Stimulated activated CD8-positive, alpha-beta memory T cell treated with anti-CD3 and anti-CD28 coated beads, Interleukin-7, amount 100 ng/mL, for 1 hour (primary cell): ENCODE measurements at places on chromosomes 3 and 15.

- DNase-seq: no peak
These were observed 102.6 kb upstream of the GAP43 start for GRCh38 chr3:115520651-115521245.

- DNase-seq: no peak
These were observed 286.0 kb upstream of the TGFBR2 start for GRCh38 chr3:30320392-30320791.

DNA sequence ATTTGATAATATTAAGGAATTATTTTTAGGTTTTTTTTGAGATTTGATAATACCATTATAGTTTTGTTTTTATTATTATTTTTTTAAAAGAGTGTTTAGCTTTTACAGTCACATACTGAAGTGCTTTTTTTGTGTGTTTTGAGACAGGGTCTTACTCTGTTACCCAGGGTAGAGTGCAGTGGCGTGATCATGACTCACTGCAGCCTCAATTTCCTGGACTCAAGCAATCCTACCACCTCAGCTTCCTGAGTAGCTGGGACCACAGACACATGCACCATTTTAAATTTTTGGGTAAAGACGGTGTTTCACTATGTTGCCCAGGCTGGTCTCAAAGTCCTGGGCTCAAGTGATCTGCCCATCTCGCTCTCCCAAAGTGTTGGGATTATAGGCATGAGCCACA lies 73.0 kb downstream of the SUMF1 start:
- no peak for DNase-seq

GRCh38 chr3:134592806-134593205 lies 58.0 kb downstream of the KY start:
- no peak for DNase-seq

GRCh38 chr3:126102011-126102410 lies 18.1 kb upstream of the SLC41A3 start:
- DNase-seq: no peak

- no peak for DNase-seq
These were observed 85.9 kb downstream of the AQP9 start for GRCh38 chr15:58224068-58224467.

GRCh38 chr15:59303633-59304032 lies 69.0 kb downstream of the MYO1E start:
- no peak for DNase-seq

DNA sequence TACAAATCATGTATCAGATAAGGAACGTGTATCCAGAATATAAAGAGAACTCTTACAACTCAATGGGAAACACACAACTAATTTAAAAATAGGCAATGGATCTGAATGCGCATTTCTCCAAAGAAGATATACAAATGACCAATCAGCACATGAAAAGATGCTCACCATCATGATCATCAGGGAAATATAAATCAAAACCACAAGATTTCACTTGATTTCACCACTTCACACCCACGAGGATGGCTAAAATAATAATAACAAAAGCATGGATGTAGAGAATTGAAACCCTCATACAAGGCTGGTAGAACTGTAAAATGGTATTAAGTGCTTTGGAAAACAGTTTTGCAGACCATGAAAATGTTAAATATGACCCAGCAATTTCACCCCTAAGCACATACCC lies 26.7 kb upstream of the SLC12A8 start:
- no peak for DNase-seq

DNA sequence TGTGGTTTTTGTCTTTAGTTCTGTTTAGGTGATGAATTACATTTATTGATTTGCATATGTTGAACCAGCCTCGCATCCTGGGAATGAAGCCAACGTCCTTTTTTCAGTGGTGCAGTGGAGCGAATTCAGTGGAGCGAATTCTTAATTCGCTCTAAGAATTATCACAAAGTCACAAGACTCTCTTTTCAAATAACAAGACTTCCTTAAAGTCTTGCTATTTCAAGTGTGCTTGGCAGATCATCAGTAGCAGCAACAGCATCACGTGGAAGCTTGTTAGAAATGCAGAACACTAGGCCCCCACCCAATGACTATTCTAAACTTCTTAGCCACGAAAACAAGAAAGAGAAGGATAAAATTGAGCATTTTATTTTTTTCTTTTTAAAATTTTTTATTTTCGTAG lies 58.1 kb upstream of the CD200R1L start:
- DNase-seq: no peak

GRCh38 chr3:176430244-176431037 lies 766.8 kb downstream of the TBL1XR1 start:
- no peak for DNase-seq

DNA sequence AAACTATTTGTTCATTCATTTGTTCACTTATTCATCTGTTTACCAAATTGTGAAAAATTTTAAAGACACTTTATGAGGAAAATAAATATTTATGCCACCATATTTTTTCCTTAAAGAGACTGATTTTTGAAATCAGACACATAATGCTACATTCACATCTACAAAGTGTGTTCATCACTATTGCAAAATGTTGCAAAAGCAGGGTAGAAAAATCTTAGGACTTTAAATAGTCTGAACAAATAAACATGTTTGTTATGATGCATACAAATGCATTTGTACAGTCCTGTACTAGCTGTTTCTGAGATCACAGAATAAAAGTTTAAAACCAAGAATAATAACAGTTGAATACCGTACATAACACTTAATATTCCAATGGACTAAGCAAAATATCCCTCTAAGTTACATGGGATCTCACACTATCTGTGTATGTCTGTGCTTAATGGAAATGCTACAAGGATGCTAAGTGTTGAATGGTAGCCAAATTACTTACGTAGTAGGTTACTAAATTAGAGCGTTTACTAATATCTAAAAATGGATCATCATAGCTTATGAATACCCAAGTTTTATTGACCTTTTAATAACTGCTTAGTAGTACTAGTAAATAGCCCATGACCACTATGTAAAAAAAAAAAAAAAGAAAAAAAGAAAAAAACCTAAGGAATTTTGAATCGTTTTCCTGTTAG lies 25.1 kb downstream of the ATP11B start:
- no peak for DNase-seq

DNA sequence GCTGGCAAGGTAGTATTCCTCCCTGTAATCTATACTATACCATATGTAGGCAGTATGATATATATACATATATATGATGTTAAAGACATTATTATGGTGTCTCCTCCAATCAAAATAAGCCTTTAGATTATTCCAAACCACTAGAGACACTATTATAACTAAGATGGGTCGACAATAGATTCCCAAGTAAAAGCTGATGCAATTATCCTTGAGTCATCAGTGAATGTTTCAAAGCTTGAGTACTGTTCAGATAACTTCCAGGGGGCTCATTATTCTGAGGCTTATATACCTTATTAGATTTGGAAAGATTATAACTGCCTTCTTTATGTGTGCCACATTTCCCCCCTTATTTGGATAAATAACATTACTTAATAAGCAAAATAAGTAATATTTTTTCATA lies 11.9 kb upstream of the C3orf38 start:
- DNase-seq: no peak

GRCh38 chr3:99902091-99902490 lies 84.4 kb downstream of the CMSS1 start:
- DNase-seq: no peak

- DNase-seq: no peak
These were observed 18.1 kb downstream of the METTL6 start for GRCh38 chr3:15409239-15409638.

DNA sequence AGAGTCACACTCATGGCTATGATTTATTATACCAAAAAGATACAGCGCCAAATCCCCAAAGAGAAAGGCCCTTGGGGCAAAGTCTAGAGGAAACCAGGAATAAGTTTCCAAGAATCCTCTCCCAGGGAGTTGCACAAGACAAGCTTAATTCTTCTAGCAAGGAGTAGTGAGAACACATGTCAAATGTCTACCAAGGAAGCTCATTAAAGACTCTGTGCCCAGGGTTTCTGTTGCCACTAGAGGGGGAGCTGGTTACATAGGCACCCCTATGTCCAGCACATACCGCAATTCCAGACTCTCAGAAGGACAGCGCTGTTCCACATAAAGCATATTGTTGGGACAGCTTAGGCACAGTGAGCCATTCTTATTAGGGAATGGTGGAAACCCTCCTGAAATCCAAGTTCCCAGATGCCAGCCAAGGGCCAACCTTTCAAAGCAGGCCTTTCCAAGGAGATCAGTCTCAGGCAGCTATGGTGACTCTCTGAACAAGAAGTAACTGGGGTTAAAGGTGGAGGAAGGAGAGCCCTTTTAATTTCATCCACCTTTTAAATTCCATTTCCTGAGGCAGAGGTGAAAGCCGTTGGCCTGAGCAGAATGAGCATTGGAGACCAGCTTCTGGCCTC lies 194.2 kb downstream of the UACA start:
- no peak for DNase-seq

DNA sequence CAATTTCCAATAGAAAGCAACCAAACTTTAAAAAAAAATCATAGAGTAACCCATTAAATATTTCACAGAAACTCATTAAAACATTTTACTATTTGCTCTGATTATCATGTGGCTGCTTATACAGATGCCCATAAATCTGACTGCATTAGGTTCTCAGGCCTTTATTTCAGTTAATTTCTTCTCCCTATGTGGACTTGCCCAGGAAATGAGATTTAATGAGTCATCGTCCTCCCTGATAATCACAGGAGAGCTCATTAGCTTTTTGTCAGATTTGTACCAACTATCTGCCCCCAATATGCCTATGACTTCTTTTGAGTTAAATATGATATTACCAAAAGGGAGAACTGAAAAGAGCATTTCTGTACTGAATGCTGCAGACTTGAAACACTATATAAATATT lies 168.0 kb downstream of the FOXB1 start:
- no peak for DNase-seq

- DNase-seq: no peak
These were observed 481 bp downstream of the AP4E1 start for GRCh38 chr15:50909010-50909317.

GRCh38 chr15:87369269-87369668 lies 887.3 kb downstream of the NTRK3 start:
- no peak for DNase-seq

- DNase-seq: no peak
These were observed 13.0 kb downstream of the GUCA1C start for GRCh38 chr3:108940568-108941263.

GRCh38 chr3:19254189-19254588 lies 105.9 kb downstream of the KCNH8 start:
- no peak for DNase-seq

GRCh38 chr15:39781967-39782302 lies 706 bp downstream of the FSIP1 start:
- no peak for DNase-seq

GRCh38 chr15:38740206-38740605 lies 175.6 kb upstream of the RASGRP1 start:
- DNase-seq: no peak

- DNase-seq: no peak
These were observed 244.4 kb downstream of the EDEM1 start for GRCh38 chr3:5431811-5432378.

DNA sequence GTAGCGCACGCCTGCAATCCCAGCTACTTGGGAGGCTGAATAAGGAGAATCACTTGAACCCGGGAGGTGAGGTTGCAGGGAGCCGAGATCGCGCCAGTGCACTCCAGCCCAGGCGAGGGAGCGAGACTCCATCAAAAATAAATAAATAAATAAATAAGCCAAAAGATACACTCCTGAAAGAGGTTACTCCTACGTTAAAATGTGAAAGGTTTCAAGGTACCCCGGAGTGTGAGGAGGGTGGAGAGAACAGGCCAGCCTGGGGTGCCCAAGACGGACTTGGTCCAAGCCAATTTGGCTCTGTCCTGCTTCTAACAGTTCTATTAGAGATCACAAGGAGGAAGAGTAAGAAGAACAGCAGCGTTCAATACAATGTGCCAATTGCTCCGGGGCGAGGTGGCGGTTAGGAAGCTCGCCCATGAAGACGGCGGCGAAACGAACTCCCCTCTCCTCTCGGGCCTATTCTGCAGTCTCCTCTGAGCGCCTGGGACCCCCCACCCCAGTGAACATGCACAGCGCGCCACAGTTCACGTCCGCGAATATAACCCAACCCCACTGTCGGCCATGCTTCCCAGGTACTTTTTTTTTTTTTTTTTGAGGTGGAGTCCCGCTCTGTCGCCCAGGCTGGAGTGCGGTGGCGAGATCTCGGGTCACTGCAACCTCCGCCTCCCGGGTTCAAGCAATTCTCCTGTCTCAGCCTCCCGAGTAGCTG lies 942 bp downstream of the ELP6 start:
- DNase-seq: no peak

DNA sequence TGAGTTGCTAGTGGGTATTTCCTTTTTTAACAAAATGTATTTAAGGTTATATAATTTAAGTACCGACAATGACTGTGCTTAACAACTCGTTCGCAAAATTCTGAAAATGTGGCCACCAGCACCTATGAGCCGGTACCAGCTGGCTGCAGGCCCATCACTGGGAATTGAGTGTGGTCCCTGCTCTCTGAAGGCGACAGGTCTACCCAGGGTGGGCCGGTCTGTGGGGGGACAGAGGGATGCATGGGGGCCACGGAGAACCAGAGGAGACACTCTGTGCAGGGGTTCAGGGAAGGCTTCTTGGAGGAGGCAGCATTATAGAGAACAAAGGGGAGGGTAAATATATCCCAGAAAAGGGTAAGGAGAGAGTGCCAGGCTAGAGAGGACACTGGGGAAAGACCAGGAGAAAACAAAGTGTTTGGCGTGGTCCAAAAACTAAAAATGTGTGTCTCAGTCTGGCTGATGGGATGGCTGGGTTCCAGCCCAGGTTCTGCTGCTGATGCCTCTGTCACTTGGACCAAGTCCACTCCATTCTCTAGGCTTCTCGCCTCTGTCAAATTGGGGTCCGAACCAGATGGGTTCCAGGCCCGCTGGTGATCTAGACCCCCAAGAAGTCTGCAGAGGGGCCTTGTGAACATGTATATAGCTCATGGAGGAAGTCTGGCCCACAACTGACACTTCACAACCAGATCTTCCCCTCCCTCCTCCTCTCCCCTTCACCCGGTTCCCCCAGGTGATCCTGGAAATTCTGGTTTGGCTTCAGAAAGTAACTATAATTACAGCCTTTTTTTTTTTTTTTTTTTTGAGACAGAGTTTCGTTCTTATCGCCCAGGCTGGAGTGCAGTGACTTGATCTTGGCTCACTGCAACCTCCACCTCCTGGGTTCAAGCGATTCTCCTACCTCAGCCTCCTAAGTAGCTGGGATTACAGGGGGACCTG lies 10.7 kb upstream of the CYP11A1 start:
- no peak for DNase-seq

DNA sequence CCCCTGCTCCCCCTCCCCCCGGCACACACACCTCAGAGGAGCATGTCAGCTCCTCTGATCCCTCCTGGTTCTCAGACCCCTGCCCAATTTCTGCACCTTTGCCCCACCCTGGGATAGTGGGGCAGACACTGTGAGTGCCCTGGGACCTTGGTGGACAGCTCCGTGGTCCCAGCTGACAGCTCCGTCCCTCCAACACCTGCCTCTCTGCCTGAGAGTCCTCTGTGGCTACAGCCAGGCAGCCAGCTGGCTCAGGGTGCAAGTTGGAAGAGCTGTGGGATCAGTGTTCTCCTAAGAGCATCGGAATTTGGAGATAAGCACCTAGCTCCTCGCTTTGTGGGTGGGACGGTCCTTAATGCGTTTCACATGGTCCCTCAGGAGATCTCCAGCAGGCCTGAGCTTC lies 43.7 kb upstream of the PGPEP1L start:
- DNase-seq: no peak

- DNase-seq: no peak
These were observed 237.9 kb downstream of the TLE3 start for GRCh38 chr15:69859866-69860265.
